Renal cortex interstitium (tissue), 15 donors: ENCODE measurements at places on chromosomes 7 and 10. TPM values are rescaled to one million over a fixed set of nuclear protein-coding genes. Genes with fewer than 3 reads are reported as not detected.

DNA sequence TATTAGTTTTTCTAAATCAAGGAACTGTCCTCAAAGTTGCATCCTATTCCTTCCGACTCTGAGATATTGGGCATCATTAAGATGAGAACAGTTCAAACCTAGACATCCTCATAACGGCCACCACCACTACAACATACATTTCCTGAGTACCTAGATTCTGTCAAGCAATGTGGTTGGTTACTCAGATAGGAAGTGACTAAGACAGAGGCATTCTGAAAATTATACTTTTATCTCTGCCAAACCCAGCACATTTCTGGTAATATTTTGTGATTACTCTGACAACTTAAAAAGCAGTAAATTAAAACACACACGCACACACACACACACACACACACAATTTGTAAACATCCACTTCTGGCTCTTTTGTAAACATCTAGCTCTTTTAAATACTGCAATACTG, 291.2 kb upstream of the MEOX2 start:
- no peak for DNase-seq

ASAH2 gene
- 3.1 TPM for polyA plus RNA-seq

- DNase-seq, result no peak
Observed at GRCh38 chr7:43444711-43445578, 138.0 kb upstream of the STK17A start.

PIK3CG gene
- 2.1 TPM for polyA plus RNA-seq

- no peak for DNase-seq
Observed at GRCh38 chr10:3886191-3886590, 101.2 kb upstream of the KLF6 start.

GRCh38 chr7:2201686-2202360, 30.9 kb downstream of the MAD1L1 start:
- DNase-seq, result no peak

DNA sequence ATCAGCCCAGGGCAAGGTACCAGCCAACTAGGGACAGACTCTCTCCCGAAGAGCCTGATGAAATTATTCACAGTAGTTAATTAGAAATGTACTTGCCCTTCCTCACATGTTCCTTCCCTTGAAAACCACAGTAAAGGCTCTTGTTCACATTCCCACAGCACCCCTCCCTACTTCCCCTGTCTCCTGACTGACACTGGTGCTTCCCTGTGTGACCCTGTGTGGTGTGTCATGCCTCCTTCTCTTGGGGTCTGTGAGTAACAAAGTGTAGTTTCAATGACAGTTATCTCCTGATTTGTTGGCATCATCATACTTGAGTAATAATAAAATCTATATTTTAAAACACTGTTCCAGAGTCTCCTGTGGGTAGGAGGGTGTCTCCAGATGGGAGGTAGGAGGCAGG, 209.7 kb downstream of the ABCA13 start:
- DNase-seq, result no peak

DNA sequence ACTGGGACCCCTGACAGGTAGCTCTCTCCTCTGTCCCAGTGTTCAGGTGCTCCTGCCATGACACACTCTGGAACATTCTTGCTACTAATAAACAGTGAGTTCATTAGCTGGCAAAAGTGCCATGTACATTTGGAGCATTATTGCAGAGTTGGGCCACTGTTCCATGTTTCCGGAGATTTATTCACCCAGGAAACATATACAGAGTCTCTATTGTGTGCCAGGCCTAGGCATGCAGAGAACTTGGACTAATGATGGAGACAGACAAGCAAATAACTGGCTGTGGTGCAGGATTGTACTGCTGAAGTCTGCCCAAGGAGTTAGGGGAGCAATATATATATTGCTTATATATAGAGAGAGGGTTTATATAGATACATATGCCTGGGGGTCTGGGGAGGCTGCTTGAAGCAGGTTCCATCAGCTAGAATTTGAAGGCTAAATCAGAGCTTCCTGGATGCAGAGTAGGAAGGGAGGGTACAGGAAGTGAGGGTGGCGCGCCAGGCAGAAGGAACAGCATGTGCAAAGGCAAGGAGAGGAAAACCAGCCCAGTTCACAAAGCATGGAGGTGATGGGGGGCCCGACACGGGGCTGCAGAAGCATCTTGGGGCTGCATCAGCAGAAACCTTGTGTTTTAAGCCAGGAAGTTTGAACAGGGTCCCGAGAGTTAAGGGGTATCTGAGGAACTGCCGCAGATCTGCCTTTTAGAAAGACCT, 22.7 kb upstream of the EEPD1 start:
- DNase-seq, result no peak

EPDR1 gene
- 18.3 TPM for polyA plus RNA-seq

DNA sequence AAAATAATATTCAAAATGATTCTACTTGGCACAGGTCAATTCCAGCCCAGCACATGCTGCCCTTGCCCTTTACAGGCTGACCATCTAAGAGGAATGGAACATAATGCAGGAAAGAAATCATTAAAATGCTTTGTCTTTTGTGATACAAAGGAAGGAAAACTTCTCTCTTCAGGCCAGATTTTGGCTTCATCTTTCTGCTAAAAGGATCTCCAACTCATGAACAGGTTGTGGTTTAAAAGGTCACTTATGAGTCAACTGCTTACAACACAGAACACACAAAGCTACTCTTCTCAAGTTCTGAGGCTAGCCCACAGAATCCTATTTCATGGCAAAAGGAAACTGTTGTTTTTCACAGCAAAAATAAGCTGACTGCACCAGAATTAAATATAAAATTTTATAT, 197.1 kb downstream of the DOCK4 start:
- no peak for DNase-seq

CALCR gene
- 0.79 TPM for polyA plus RNA-seq

GRCh38 chr10:47379901-47380300, 4.2 kb downstream of the ZNF488 start:
- DNase-seq, result no peak

GPR146 gene
- 2.8 TPM for polyA plus RNA-seq

HHEX gene
- 8.3 TPM for polyA plus RNA-seq

DNA sequence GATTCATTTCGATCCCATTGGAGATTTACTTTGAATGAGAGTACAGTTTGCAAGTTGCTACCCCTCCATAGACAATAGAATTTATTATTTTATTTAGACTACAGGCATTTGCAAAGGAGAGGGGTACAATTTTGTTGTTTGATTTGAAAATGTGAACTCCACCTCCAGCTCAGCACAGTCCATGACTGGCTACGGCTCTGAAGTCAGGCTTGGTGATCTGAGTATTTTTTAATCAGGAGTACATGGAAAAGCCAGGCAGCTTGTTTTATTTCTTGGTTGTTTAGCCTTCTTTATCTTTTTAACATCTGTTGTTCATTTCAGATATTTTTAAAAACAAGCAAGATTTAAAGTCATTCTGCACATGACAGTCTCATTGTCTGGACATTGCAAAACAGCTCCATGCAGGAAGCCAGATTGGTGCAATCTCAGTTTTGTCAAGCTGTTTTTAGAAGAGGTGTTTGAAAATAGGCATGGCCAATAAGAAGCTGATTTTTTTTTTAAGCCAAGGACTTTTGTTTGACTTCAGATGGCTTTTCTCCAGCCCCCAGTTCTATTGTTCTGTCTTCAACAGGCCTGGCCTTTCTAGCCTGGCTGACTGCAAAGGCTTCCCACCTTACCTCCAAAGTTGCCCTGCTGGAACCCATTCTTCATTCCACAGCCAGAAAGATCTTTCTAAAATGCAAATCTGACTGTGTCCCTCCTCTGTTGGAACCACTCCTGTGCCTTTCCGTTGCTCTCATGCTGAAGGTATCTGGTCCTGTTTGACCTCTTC, 12.2 kb downstream of the PLXDC2 start:
- DNase-seq, result no peak

SOSTDC1 gene
- polyA plus RNA-seq, result 47.4 TPM

DNAJC30 gene
- polyA plus RNA-seq, result 8.9 TPM

DNA sequence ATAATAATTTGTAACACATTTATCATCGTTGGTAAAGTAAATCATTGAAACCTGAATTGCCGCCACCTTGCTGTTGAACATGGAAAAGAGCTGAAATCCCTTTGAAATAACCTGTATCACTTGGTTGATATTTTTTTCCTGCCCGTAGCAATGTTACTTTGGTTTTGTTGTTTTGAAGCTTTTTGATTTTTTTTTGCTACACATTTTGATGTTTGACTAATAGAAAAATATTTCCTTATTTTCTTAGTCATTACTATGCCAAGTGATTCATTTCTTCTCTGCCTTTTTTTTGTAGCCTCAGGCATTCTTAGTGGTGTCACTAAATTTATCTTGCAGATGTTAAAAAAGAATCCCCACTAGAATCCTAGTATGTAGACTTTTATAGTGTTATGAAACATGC, 235.1 kb upstream of the MEOX2 start:
- DNase-seq, result no peak

DNA sequence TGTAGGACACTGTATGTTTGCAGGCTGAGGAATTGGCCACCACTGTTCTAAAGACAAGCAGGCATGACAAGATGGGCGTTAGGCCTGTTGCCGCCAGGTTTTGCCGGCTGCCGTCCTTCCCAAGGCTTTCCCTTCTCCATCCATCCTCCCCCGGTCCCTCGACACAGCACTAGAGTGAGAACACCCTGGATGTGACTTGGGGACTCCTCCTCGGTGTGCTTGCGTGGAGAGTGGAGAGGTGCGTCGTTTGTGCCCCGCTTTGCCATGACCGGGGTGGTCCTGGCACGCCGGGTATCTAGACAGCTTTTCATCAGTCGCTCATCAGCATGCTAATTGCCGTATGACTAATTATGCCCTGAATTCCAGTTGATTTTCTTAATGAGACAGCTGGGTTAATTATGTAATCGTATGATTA, 206.6 kb upstream of the SH2B2 start:
- no peak for DNase-seq

RAPGEF5 gene
- polyA plus RNA-seq, result 47.0 TPM

DNA sequence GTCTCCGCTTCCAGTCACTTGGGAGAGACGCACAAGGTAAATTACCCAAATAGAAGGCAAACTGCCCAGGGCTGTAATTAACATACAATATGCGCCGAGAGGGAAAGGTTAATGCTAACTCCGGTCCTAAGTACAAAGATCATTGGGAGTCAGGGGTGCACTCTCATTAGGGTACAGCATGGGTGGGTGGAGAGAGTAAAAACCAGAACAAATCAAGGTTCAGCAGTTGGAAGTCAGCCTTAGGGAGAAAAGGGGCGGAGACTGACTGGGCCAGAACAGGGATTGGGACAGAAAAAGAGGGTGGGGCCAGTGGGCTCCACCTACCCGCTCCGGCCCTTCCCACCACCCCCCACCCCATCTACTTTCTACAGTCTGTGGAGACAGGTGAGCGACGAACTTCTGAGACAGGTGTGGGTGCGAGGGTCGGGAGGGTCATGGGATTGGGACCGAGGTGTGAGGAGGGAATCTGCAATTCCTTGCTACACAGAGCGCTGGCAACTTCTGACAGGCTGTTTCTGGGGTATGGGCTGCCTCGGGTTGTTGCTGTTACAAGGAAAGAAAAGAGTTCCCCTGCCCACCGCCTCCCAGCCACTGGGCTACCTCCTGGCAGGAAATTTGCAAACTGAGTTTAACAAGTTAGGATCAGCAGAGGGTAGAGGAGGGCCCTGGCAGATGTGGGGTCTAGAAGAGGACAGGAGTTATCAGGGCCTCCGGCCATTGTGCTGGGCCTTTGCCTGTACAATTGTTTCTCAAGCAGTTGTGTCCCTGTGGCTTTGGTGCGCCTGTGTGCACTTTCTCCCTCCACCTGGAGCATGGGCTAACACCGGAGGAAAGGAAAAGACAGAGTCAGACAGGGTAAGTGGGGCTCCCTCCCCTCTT, at the start of gene TMEM139:
TSS of gene TMEM139 (plus strand) at position 368 of the 879 bp plus-strand sequence. CDS start 1,000 bp downstream, outside the sequence.
- no peak for DNase-seq

GRCh38 chr10:119680050-119680449, 28.9 kb downstream of the BAG3 start:
- DNase-seq, result no peak

FAM131B gene
- polyA plus RNA-seq, result 2.7 TPM

- no peak for DNase-seq
Observed at GRCh38 chr10:118407777-118408176, 65.7 kb upstream of the FAM204A start.

- DNase-seq, result no peak
Observed at GRCh38 chr7:151978616-151979015, 22.4 kb downstream of the GALNTL5 start.

NFE2L3 gene
- polyA plus RNA-seq, result 48.0 TPM

DNA sequence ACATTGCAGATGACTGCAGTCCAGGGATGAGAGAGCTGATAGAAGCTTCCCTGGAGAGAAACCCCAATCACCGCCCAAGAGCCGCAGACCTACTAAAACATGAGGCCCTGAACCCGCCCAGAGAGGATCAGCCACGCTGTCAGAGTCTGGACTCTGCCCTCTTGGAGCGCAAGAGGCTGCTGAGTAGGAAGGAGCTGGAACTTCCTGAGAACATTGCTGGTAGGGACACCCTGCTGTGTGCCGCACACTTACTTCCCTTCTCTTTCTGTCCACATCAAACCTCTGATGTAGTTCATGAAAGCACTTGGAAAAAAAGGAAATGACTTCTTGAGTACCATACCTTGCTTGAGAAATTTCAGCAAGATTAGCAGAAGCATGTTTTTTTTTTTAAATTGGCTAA, 25.3 kb downstream of the MAP3K8 start:
- DNase-seq, result no peak

GRCh38 chr10:17626656-17627055, 9.5 kb upstream of the HACD1 start:
- DNase-seq, result no peak

DNA sequence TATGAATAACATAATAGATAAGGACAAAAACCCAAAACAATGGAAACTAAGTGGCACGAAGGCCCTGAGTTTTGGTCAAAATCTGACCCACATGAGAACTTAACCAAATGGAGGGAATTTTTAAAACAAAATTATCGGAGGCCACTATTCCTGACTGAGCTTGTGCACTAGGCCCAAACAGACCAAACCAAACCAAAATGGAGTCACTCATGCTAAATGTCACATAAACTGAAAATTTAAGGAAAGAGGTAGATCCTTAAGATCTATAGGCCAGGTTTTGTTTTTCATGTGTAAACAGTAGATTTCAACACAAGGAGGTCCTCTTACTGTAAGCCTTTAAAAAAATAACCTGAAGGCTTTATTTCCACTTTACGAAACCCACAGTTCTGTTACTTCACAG, 3.8 kb upstream of the ZNF92 start:
- no peak for DNase-seq

GRCh38 chr7:149851449-149851848, 13.3 kb downstream of the ZNF862 start:
- DNase-seq, result no peak

DNA sequence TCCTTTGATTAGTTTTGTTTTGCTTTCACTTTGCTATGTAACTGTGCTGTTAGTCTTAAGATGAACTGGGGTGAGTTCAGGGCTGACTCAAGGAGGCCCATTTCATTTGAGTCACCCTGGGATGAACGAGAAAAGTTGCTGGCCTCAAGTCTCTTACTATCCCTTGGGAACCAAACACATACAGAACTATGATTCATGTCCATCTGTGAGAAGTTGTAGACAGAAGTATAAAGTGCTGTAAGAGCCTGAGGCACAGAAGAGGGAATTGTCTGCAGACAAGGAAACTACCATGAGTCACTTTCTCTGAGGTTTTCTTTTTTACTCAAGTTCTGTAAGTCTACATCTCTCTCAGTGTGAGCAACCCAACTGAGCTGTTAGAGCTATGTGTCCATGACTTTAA, 179.8 kb upstream of the CSTF2T start:
- no peak for DNase-seq

ACBD7 gene
- polyA plus RNA-seq, result 5.8 TPM

SPAM1 gene
- polyA plus RNA-seq, result not detected

GRCh38 chr10:71127104-71127503, 85.3 kb upstream of the UNC5B start:
- DNase-seq, result no peak

SPAG6 gene
- 1.5 TPM for polyA plus RNA-seq
